ENCODE measurements at places on chromosomes 7 and 10.

- no peak for DNase-seq
These were observed 65.5 kb downstream of the C10orf143 start for GRCh38 chr10:130045091-130045652.

DNA sequence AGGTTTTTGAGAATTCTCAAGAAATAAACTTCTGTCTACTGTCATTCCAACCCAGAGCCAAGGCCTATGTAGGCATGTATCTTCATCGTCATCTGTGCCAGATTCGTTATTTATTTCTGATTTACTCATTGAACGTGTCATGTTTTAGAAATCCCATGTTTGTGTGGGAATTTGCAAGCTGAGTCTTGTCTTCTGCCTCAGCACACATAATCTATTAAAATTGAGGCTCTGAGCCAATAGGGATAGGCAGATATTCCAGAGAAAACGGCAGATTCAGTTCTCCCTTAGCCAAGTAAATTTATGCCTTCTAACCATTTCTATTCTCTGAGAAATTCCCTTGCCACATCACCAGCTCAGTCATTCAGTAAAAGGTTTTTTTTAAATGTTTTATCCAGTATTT is 444.6 kb downstream of the REEP3 start:
- no peak for DNase-seq

DNA sequence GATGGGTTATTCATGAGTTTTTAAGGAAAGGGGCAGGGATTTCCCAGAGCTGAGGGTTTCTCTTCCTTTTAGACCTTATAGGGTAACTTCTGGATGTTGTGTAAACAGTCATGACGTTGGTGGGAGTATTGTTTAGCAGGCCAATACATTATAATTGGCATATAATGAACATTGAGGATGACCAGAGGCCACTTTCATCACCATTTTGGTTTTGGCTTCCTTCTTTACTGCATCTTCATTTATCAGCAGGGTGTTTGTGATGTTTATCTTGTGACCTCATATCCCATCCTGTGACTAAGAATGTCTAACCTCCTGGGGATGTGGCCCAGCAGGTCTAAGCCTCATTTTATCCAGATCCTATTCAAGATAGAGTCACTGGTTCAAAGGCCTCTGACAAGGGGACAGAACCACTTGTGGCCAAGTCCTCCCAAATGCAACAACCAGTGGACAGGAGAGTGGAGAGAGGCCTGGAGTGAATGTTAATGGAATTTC is 77.3 kb upstream of the RPA3 start:
- DNase-seq: no peak

DNA sequence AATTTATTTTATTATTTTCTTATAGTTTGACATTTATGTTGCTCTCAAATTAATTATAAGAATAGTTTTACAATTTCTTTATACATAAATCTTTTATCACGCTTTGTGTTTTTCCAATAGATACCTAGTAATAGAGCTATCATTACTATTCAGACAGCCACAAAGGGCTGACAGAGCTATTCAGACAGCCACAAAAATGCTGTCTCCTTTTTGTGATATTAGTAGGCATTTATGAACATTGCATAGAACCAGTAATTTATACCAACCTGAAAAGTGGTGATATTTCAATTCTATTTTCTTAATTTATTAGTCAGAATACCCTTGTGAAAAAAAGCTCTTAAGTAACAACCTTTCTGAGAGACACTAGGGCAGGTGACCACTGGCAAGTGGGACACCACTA is 34.2 kb upstream of the IGFBP3 start:
- no peak for DNase-seq
